ENCODE measurements at places on chromosomes 7 and 10. TPM values are rescaled to one million over a fixed set of nuclear protein-coding genes. Genes with fewer than 3 reads are reported as not detected.

Gene HIP1
- 50.1 TPM for total RNA-seq

Gene GRID1
- 1.4 TPM for total RNA-seq

Gene TOMM7
- total RNA-seq, result 253 TPM

GRCh38 chr10:14322526-14323188 is 8.1 kb downstream of the FRMD4A start:
- H3K4me1 ChIP-seq, result peaks cover 2% of the 10 kb centered on the region
- DNase-seq, result no peak
- H3K27ac ChIP-seq, result no peak overlapping the region
- H3K4me3 ChIP-seq, result no peak overlapping the region

- H3K36me3 ChIP-seq, result no peaks in the 10 kb centered on the region
- H3K4me3 ChIP-seq, result no peak overlapping the region
- DNase-seq, result no peak
- no peak overlapping the region for H3K27ac ChIP-seq
Measured at GRCh38 chr10:86355571-86356038, 11.0 kb downstream of the GRID1 start.
